ENCODE measurements at places on chromosomes 5 and 9. TPM values are rescaled to one million over a fixed set of nuclear protein-coding genes. Genes with fewer than 3 reads are reported as not detected.

Gene IFNA21
- polyA plus RNA-seq: not detected

Gene SCGB3A2
- 1,845 TPM for polyA plus RNA-seq

- peak; percentile 65 for DNase-seq
Observed at GRCh38 chr5:172123269-172123692, 64.7 kb downstream of the STK10 start.

DNA sequence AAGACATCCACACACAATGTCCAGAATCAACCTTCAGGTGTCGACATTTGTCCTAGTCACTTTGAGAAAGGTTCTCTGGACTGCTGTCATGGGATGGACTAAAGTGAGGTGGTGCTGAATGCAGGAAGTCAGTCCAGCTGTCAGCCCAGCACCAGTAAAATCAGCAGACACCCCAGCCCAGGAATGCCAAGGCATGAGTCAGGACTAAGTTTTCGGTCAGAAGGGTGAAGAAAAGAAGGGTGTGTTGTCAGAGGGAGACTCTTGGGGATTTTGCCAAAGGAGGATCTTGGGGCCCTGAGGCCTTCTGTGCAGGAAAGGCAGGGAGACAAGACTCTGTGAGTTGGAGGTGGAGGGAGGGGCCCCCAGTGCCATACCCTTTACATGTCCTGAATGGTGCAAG is 69.0 kb upstream of the XPA start:
- DNase-seq: no peak

DNA sequence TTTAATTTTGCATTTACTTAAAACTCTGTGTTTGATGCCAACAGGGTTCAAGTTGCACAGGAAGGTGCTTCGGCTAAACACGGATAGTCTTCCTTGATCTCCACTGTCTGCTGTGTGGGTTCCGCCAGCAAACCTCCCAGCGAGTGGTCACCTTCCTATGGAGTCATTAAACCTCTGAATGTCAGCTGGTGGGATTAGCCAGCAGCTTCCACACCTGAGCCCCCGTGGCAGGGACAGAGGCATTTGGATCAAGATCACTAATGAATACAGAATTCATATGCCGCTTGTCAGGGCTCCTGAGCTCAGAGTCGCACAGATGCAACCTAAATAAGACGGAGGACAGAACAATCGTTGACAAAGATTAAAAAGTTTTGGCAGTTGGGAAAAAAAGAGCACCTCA is 39.5 kb downstream of the PSMB7 start:
- no peak for DNase-seq
